Common myeloid progenitor, CD34-positive (primary cell): ENCODE measurements at places on chromosomes 12 and 14.

GRCh38 chr14:69252851-69253250 lies 7.1 kb upstream of the GALNT16 start:
- no peak for DNase-seq

DNA sequence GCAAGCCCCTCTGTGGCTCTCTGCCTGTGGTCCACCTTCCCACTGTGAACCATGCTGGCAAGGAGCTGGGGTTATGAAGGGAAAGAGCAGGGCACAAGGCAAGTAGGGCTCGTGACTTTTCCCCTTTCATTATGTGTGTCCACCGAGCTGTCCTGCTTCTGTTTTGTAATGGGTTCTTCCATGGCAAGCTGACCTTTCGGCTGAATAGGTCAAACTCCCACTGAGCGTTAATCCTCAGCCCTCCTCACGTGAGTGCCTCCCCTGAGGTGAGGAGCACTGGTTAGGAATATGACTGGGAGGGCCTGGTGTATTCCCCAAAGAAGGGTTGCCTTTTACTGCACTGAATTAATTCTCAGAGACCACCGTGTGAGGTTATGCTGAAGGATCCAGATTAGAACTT lies 424.3 kb downstream of the NPAS3 start:
- no peak for DNase-seq

DNA sequence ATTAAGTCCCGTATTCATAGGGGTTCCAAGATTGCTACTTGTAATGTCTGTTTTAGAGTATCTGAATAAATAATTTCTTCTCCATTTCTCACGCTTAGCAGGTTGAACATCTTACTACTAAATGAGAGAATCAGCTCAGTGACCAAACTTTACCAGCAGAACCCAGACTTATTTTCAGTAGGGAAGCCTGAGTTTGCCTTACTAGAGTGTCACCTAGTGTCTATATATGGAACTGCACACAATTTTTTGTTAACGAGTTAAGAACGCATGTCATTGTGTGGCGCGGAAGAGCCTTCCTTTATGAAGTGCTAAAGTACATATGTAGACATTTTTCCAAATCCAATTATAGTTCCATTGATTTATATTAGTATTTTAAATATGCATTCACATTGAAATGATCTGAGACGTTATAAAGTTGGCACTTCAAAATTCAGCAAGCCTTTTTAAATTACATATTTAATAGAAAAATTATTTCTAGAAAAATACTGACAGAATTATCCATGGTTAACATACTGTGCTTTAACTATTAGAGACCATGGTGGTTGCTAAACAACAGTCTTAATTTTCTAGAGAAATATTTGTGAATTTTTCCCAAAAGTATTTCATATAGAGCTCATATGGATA lies 88.3 kb downstream of the RPS29 start:
- peak; percentile 81 for DNase-seq

DNA sequence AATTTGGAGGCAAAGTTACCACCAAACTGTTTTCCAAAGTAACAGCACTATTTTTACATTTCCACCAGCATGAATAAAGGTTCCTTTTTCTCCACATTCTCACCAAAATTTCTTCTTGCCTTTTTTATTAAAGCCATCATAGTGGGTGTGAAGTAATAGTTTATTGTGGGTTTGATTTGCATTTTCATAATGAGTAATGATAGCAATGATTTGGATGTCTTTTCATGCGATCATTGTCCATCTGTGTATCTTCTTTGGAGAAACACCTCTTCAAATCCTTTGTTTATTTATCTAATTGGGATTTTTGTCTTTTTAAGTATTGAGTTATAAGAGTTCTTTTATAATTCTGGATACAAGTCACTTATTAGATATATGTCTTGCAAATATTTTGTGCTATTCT lies 172.7 kb downstream of the CNTN1 start:
- DNase-seq, result no peak

DNA sequence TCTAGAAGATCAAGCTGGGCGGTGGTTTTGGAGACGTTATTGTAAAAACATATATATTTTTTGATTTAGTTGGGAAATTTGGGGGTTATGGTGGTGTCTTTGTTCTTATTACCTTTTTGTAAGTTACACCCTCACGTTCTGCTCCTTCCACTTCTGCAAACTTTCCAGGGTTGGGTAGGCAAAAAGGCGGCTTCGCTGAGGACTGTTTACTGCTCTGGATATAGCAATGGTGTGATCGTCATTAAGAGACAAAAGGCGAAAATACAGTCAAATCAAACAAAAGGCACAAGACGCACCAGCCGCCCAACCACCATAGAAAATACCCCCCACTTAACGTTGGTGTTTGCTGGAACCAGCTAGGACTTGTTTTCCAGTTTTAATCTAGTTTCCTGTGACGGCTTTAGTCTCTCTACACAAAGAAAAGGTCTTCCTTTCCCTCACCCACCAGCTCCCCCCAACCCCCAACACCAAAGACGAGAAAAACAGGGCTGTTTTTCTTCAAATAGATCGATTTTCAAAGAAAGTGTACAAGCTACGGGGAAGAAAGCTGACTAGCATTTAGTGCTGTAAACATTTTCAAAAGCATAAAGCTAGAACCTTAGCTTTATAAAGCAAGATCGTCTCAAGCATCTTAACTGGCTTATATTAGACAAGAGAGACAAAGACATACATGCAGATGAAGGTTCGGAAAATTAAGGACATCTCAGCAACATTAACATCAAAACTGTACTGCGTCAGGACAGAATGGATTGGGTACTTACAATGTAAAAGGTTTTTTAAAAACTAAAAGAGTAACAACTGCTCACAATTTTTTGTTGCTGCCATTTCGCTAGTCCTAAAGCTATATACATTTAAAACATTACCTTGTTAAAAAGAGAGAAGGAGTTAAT lies 2.0 kb upstream of the SETD1B start:
- no peak for DNase-seq

DNA sequence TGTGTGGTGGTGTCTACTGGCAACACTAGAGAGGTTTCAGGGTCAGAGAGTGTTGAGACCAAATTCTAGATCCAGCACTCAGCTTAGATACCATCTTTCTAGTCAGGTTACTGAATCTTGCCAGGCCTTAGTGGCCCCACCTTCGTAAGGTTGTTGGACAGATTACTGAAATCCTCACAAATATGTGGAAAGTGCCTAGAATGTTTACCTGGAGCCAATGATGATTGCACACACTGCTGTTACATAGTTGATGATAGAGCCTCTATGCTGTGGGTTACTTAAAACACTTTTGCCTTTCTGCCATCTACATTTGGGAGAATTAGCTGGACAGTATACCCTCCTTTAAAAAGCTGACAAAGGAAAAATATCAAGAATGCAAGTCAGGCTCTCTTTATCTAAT lies 33.2 kb downstream of the SRGAP1 start:
- DNase-seq, result no peak

GRCh38 chr14:30445011-30445793 lies 113.8 kb upstream of the G2E3 start:
- no peak for DNase-seq

GRCh38 chr12:77553976-77554619 lies 276.6 kb upstream of the NAV3 start:
- DNase-seq, result no peak

- no peak for DNase-seq
These were observed 53.9 kb upstream of the NUDT4 start for GRCh38 chr12:93323625-93324329.
